Breast epithelium (tissue), 4 donors: ENCODE measurements at places on chromosomes 2 and 18.

DNA sequence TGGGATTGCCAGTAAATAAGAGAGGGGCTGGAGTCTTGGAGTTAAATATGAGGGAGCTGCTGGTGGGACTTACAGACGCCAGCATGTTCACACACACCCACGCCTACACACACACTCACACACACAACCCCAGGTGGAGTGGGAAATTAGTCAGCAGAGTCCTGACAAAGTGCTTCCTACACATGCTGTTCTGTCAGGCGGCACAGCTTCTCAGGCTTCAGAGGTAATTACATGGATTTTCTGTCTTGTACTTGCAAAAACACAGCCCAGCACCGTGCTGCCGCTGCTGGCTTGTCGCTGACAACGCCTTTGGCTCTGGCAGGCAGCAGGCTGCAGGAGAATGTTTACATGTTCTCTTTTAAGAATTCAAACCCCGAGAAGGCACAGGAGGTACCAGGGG, 1186.3 kb upstream of the CELF4 start:
- no peak overlapping the region for H3K27ac ChIP-seq
- no peaks in the 10 kb centered on the region for H3K4me1 ChIP-seq
- DNase-seq, result no peak
- H3K27me3 ChIP-seq, result no peaks in the 10 kb centered on the region

GRCh38 chr2:134139611-134140010, 114.3 kb upstream of the MGAT5 start:
- H3K4me1 ChIP-seq, result no peaks in the 10 kb centered on the region

DNA sequence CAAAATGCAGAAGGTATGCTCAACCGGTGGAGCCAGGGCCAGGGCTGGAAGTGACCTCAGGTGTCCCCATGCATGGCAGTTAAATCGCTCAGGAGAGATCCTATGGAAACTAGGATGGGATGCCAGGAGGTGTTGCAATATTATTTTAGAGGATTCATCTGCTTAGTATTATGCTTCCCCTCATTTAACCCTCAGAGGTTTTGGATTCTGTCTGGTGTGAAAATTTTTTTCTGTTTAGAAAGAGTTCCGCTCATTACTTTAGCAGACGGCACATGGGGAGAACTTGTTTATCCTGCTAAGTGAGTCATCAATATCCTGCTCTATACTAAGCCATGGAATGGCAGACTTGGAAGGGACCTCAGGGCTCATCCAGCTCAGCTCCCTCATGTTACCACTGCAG, 42.5 kb downstream of the TRIB2 start:
- no peaks in the 10 kb centered on the region for H3K27me3 ChIP-seq
- peak overlapping the region; percentile 56 for H3K27ac ChIP-seq

DNA sequence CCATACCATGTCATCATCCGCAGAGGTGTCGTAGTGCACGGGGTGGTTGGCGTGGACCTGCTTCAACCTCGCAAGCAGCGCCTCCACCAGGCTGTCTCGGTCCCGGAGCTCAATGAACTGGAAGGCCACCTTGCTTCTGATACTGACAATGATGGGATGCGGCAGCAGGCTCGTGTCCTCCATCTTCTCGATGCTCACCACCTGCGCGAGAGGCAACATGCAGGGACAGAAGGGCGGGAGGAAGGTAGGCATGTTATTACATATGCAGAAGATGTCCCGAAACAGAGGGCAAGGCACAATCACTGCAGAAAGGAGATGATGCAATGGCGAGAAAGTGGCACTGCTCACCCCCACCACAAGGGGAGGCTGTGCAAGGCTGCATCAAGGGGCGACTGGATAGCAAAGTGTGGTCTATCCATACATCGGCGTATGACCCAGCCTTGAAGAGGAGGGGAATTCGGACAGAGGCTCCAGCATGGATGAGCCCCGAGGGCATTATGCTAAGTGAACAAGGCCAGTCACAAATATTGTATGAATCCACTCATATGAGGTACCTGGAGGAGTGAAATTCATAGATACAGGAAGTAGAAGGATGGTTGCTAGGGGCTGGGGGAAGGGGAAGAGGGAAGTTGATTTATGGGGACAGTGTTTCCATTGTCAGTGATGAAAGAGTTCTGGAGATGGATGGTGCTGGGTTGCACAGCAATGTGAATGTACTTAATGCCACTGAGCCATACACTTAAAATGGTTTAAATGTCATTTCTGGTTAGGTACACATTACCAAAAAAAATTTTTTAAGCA, 36.6 kb downstream of the RPL31 start:
- H3K36me3 ChIP-seq, result peaks cover 6% of the 10 kb centered on the region
- no peak for DNase-seq
- H3K27me3 ChIP-seq, result no peaks in the 10 kb centered on the region
- H3K4me1 ChIP-seq, result no peaks in the 10 kb centered on the region
- no peak overlapping the region for H3K4me3 ChIP-seq
- no peak overlapping the region for H3K27ac ChIP-seq

DNA sequence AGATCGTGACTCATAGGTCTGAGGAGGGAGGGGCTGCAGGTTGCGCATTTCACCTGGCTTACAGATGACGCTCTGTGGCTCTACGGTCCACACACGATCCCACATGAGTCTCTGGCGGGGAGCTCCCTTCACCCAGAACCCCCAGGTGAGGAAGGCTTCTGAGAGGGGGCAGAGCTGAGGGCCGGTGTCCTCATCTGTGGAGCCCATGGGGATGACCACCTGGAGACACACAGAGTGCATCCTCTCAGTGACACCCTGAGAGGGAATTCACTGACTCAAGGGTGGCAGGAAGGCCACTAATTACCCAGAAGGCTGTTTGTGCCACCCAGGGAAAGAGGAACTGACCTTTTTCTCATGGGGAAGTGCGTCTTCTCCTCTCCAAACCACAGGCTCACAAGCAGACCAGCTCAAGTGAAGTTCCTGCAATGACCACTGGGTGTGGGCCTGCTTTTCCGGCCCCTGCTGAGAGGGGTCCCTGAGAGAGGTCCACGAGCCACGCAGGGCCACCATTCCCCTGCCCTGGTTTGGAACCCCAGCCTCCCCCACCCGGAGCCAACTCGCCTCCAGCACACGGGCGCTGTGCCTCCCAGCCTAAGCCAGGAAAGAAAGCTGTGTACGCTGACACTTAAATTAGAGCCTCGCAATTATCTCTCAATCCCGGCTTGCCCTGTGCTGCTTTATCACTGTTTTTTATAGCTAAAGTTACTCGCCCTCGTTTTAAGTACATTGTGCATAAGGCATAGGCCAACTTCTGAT, 114.1 kb downstream of the BCL11A start:
- DNase-seq, result no peak
- H3K4me1 ChIP-seq, result no peaks in the 10 kb centered on the region
- no peaks in the 10 kb centered on the region for H3K27me3 ChIP-seq
- H3K27ac ChIP-seq, result no peak overlapping the region
- no peak overlapping the region for H3K4me3 ChIP-seq

DNA sequence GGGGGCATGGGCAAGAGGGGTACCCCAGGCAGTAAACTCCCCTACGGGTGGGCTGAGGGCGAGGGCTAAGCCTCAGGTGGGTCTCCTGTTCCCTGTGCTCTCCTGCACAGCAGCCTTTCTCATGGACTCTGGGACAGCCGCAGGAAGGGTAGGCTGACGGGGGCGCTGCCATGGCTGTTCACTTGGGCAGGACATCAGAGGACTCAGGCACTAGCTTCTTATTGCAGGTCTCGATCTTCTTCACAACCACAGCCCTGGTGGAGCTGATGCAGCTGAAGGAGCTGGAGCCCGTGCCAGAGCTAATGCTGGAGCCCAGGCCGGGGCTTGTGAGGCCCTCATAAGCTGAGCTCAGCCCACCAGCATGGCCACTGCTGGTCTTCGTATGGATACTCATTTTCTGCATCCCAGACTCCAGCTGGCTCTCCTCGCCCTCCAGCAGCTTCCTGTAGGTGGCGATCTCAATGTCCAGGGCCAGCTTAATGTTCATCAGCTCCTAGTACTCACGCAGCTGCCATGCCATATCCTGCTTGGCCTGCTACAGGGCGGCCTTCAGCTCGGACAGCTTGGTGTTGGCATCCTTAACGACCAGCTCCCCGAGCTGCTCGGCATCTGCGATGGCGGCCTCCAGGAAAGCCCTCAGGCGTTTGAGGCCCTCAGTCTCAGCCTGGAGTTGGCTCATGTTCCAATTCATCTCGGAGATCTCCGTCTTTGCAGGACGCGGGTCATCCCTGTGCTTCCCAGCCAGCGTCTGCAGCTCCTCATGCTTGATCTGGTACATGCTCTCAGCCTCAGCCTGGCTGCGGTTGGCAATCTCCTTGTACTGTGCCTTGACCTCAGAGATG, 359.8 kb upstream of the SETBP1 start:
- no peaks in the 10 kb centered on the region for H3K4me1 ChIP-seq
- no peaks in the 10 kb centered on the region for H3K27me3 ChIP-seq
- no peak overlapping the region for H3K27ac ChIP-seq

- no peaks in the 10 kb centered on the region for H3K36me3 ChIP-seq
- H3K27me3 ChIP-seq, result no peaks in the 10 kb centered on the region
- no peak overlapping the region for H3K4me3 ChIP-seq
- H3K4me1 ChIP-seq, result no peaks in the 10 kb centered on the region
Observed at GRCh38 chr2:168052773-168053172, 194.6 kb downstream of the STK39 start.

GRCh38 chr2:237154884-237155851, 69.5 kb downstream of the COPS8 start:
- no peaks in the 10 kb centered on the region for H3K27me3 ChIP-seq
- no peaks in the 10 kb centered on the region for H3K36me3 ChIP-seq
- DNase-seq, result no peak
- no peak overlapping the region for H3K4me3 ChIP-seq
- no peaks in the 10 kb centered on the region for H3K4me1 ChIP-seq

- H3K27me3 ChIP-seq, result no peaks in the 10 kb centered on the region
- no peaks in the 10 kb centered on the region for H3K4me1 ChIP-seq
- no peak overlapping the region for H3K27ac ChIP-seq
- DNase-seq, result no peak
Observed at GRCh38 chr2:230879891-230880290, 15.1 kb downstream of the ITM2C start.

DNA sequence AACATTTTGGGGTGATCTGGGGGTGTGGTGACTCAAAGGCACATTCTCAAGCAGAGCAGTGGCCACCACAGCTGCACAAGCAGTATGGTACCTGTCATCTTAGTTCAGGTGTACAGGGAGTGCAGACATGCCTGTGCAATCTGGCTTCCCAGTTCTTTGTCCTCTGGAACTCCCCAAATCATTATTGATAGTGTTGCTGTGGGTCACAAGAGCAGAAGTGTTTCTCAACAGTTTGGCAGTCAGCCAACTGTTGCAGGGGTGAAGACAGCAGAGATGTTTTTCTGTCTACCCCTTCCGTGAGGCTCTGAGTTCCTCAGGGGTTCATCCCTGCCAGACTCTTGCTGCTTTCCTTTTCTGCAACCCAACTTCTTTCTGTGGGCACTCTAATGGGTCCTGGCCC, 206.5 kb upstream of the ZSWIM2 start:
- H3K4me1 ChIP-seq, result no peaks in the 10 kb centered on the region
- no peak overlapping the region for H3K4me3 ChIP-seq
- DNase-seq, result no peak
- H3K36me3 ChIP-seq, result no peaks in the 10 kb centered on the region
